ENCODE measurements at places on chromosomes 16 and 17.

DNA sequence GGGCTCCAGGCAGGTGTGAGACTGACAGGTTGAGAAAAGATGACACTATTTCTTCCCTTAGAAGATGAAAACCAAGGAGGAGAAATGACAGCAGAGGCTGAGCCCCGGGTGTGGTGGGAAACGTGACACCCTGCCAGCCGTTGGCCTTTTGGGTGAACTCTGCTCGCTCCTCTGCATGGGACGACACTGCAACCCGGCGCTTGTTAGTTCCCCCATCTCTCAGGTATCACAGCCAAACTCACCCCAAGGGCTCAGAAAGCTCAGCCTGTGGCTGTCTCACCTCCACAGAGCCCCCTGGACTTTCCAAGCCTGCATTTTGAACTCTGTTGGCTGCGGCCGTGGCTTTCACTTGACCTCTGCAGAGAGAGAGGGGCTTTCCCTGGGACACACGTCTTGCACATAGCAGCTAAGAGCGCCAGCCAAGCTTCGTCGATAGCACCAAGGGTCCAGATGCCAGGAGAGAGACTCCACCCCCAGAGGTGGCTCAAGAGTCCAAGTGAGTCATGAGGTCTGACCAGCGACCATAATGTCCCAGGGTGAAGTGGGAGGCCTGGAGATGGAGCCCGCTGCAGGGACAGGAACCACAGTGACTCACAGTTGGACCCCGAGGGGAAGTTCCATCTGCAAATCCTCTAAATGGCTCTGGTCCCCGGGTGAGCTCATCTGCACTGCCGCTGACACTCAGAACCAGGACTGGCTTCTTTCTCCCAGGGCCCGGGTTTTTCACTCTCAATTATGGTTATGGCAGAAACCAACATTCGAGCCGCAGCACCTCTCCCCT lies 301.9 kb downstream of the SOX9 start:
- no peak for DNase-seq

DNA sequence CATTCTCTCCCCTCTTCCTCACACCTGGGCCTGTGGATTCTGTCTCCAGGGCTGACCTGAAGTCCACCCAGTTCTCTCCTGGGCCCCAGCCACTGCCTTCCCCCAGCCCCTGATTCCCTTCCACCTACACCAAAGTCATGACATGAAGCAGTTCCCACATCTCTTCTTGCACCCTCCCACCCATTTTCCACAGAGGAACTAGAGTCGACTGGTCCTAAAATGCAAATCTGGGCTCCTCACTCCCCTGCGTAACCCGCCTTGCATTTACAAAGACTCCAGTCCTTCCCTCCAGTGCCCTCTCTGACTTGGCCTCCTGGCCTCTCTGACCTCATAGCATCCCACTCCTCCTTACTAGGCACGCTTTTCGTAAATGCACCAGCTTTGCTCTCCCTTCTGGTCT lies 14.8 kb downstream of the COX6A2 start:
- DNase-seq: no peak

DNA sequence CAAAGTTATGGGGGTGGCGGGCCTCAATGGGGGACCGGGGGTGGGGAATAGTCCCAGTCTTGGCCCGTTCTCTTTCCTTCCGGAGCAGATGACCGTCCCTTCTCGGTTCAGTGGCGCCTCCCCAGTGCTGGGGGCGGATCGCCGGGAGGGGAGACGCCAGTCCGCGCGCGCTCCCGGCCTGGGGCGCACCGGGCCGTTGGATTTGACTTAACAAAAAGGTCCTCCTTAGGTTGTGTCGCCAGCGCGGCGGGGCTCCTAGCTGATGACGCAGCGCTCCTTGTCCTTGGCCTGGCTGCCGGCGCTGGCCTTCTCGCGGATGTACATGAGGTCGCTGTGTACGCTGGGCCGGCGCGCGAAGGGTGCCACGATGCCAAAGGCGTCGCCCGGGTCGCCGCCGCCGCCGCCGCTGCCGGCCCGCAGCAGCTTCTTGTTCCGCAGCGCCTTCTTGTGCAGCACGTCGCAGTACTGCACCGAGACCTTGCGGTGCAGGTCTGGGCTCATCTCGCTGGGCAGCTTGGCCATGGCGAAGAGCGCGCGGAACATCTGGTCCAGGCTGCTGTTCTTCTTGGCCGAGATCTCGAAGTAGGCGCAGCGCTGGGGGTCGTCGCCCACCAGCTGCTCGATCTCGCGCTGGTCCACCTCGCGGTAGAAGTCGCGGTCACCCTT lies 1.2 kb downstream of the RASD1 start:
- no peak for DNase-seq

GRCh38 chr16:53895851-53896250 lies 191.9 kb downstream of the FTO start:
- no peak for DNase-seq

GRCh38 chr16:81319221-81319912 lies 4.6 kb downstream of the GAN start:
- no peak for DNase-seq

- no peak for DNase-seq
Measured at GRCh38 chr16:81997738-81998137, 13.5 kb downstream of the SDR42E1 start.

DNA sequence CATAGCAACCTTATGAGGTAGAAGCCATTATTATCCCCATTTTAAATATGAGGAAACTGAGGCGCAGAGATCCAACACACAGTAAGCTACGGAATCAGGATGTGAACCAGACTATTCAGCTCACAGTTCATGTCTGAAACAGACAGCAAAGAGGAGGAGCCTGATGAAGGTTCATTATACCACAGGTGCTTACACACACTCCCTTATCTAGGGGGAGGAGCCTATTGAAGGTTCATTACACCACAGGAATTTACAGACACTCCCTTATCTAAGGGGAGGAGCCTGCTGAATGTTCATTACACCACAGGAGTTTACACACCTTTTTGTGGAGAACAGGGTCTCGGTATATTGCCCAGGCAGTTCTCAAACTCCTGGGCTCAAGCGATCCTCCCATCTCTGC lies 21.9 kb downstream of the C16orf95 start:
- no peak for DNase-seq

- no peak for DNase-seq
Measured at GRCh38 chr17:2903193-2903974, 107.1 kb downstream of the RAP1GAP2 start.

DNA sequence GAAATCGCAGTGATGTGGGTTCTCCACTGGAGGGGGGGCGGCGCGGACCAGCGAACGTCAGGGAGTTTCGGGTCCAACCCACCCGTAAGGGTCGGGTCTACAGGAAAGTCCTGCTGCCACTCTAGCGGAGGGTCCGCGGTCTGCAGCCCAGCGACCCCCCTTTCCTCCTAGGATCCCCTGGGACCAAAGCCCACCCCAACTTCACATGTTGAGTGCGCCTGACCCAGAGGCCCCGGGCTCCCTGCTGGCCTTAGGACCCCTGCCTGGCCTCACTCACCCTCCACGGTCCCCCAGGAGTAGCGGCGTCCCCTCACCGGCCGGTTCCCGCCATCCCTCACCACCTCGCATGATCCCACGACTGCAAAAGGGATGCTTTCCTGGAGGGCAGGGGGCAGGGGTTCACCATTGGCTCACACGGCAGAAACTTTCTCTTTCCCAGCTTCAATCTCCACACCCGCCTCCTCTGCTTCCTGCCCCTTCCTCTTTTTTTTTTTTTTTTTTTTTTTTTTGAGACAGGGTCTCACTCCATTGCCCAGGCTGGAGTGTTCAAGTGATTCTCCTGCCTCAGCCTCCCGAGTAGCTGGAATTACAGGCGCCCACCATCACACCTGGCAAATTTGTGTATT lies 3.1 kb downstream of the SEPTIN1 start:
- no peak for DNase-seq

- no peak for DNase-seq
Measured at GRCh38 chr17:67111327-67111726, 67.0 kb downstream of the CACNG1 start.

DNA sequence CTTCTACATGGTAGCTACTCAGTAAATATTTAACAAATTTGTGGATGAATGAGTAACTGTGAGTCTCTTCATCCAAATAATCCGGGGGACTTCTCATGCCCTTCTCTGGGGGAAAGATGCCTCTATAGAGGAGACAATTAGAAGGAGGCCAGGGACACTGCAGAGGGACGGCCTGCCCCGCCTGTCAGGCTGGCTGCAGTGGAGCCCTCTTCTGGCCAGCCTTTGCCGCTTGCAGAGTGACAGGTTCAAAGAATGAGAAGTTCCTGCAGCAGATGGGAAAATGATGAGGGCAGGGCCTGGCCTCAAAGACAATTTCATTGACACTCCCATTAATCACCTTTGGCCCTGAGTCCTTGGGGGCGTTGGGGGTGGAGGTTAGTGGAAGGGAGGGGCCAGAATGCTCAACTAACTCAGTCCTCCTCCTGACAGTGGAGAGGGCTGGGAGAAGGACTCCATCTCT lies 339.0 kb downstream of the MAF start:
- DNase-seq: no peak

GRCh38 chr17:73283841-73284282 lies 22.2 kb upstream of the CPSF4L start:
- DNase-seq: no peak

DNA sequence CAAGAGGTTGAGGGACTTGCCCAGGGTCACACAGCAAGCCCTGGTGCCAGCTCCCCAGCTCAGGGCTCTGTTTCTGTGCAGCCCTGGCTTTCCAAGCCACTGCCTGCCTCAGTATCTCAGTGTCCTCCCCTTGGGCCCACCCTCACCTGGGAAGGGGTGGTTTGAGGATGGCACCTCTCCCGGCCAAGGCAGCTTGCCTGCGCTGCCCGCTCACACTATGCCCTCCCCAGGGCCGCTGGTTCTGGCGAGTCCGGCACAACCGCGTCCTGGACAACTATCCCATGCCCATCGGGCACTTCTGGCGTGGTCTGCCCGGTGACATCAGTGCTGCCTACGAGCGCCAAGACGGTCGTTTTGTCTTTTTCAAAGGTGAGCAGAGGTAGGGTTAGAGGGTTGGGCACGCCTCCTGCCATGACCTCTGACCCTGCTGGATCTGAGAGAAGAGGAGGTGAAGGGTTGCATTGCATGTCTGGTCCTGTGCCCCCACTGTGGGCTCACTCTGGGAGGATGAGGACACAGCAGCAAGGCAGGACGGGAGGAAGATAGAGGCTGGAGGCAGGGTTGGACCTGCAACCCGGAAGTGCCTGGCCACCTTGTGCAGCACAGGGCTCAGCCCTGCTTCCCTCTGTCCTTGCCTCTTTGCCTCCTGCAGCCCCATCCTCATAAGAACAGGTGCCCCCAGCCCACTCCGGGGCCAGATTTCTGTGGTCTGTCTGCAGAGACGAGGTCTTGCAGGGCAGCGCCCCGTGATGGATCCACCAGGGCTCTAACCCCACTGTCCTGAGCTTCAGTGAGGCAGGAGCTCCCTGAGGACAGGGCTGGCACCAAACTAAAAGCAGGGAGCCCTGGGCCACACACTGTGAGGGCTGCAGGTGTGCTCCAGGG lies 16.7 kb downstream of the MMP15 start:
- DNase-seq: no peak

GRCh38 chr16:59754854-59755253 lies 1020.7 kb upstream of the GOT2 start:
- DNase-seq: no peak

DNA sequence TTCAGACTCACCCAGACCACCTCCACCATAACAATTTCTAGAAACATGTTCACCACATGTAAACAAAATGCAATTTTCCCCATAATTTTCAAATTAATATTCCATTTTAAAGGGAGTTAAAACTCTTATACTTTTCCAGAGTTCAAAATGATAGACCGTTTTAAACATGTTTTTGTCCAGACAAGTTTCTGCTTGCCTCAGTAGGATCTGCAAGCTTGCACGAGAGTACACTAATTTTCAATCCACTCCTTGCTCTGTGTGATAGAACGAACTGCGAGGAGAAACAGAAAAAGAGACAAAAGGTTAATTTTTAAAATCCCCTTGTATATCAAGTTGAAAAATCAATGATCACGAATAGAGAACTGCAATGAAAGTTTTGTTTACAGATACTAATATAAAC lies 7.1 kb downstream of the FAHD1 start:
- DNase-seq: no peak

DNA sequence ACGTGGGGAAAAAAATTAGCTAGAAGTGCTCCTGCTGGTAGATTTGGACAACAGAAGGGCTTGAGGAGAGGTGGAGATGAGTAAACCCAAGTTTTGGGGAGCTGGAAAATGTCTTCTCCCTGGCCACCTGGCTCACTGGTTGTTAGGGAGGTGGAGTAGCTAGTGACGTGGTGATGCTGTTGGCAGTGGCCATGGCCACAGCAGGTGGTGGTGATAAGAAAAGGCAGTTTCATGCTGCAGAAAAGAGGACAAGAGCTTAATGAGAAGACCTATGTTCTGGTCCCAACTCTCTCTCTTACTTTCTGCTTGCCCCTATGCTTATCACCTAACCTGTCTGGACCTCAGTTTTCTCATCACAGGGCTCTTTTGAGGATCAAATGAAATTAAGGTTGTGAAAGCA lies 223.5 kb upstream of the N4BP1 start:
- DNase-seq: no peak

DNA sequence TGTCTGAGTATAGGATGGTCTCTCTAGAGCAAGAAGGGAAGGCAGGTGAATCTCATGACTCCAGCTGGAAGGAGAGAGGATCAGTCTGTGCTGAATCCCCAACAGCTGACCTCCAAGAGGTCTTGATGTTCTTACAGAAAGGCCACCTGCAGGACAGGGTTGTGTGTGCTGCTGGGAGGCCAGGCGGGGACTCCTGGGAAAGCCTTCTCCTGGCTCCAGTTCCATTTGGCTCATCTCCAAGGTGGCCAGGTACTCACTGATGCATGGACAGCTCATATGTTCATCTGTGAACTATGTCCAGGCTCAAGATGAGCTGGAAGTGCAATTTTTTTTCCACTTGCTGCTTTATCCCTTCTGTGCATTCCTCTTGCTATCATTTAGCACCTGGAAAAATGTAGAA lies 730.2 kb upstream of the RBFOX1 start:
- DNase-seq: no peak

- no peak for DNase-seq
Measured at GRCh38 chr16:81214745-81215166, 23.7 kb upstream of the BCO1 start.

- no peak for DNase-seq
Measured at GRCh38 chr17:17377071-17377967, 74.1 kb downstream of the NT5M start.

GRCh38 chr17:5714993-5715392 lies 130.7 kb upstream of the NLRP1 start:
- DNase-seq: no peak
